ENCODE measurements at places on chromosomes 4 and X. TPM values are rescaled to one million over a fixed set of nuclear protein-coding genes. Genes with fewer than 3 reads are reported as not detected.

GRCh38 chr4:118814058-118814457 is 21.9 kb downstream of the SEC24D start:
- DNase-seq, result no peak

- no peak for DNase-seq
These were observed 31.1 kb downstream of the NSD2 start for GRCh38 chr4:1902243-1902642.

DNA sequence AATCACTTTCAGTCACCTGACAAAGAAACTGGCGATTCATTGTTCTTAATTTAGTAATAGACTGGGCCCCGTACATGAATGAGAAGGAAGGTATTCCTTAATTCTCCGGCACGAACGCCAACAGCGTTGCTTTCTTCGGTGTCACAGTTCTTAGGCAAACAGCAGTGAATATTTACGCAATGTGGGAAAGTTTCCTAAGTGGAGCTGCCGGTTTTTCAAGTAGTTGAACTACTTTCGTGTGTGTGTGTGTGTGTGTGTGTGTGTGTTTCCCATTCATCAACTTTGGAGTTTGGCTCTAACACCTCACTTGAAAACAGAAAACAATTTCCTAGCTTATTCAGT is 651 bp downstream of the NXT2 start:
- peak; percentile 66 for DNase-seq

GRCh38 chrX:151973851-151974335 is 583 bp downstream of the GABRE start:
- no peak for DNase-seq

GRCh38 chr4:153765894-153766293 is 6.1 kb upstream of the RNF175 start:
- no peak for DNase-seq

DNA sequence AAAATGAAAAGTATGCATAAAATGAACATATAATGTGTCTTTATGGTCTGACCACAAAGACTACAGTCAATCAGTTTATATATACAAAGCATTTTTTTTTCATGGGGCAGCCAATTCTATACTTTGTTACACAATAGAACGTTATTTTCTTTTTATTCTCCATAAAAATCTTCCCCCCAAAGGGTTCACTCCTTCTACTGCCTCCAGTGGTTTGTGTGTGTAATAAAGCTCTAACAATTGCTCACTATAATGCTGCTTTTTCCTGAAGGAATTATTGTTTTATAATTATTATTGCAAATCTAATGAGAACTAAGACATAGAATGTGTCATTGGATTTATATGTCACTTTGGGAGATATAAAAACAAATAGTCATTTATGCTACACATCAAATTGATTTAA is 664.1 kb upstream of the PABPC4L start:
- no peak for DNase-seq

DNA sequence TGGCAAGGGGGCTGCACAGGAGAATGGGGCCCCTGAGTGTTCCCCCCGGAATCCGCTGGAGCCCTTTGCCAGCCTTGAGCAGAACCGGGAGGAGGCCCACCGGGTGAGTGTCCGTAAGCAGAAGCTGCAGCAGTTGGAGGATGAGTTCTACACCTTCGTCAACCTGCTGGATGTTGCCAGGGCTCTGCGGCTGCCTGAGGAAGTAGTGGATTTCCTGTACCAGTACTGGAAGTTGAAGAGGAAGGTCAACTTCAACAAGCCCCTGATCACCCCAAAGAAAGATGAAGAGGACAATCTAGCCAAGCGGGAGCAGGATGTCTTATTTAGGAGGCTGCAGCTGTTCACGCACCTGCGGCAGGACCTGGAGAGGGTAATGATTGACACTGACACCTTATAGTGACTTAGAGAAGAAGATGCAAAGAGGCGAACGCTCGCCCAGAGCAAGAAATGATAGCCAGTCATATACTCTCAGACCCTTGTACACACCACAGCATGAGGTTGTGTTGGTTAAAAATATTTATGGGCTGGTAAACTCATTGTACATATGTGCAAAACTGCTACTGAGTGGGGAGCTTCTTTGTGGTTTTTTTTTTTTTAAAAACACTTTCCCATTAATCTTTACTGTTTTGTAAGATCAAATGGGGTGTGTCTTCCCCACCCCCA is 52.5 kb downstream of the JADE1 start:
- DNase-seq, result no peak

The ADGRG4 gene
- total RNA-seq, result not detected

The USP46 gene
- 15.3 TPM for total RNA-seq

Measured in skin of body (tissue), 3 donors.